ENCODE measurements at places on chromosomes 13 and 19.

DNA sequence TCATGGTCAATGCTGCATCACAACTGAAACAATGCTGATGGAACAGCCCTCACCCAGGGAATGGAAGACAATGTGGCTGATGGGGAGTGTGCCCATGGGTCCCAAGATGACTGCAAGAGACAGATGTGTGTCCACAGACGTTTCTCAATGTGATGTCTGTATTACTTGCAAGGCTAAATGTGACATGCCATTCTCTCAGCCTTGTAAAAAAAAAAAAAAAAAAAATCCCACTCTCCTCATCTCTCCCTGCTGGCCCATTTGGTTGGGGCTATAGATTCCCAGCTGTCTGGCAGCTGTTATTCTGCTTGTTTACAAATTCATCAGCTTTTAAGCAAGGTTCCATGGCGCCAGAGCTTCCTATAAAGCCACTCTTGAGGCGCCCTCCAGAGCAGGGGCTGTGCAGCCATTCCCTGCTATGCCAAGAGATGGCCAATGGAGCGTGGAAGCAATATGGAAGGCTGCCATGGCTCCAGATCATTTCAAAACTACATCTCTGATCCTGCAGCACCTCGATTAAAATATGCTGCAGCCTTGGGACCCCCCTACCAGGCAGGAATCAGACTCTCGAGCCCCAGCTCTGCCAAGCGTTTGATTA lies 294.8 kb downstream of the FOXO1 start:
- no peak for DNase-seq

DNA sequence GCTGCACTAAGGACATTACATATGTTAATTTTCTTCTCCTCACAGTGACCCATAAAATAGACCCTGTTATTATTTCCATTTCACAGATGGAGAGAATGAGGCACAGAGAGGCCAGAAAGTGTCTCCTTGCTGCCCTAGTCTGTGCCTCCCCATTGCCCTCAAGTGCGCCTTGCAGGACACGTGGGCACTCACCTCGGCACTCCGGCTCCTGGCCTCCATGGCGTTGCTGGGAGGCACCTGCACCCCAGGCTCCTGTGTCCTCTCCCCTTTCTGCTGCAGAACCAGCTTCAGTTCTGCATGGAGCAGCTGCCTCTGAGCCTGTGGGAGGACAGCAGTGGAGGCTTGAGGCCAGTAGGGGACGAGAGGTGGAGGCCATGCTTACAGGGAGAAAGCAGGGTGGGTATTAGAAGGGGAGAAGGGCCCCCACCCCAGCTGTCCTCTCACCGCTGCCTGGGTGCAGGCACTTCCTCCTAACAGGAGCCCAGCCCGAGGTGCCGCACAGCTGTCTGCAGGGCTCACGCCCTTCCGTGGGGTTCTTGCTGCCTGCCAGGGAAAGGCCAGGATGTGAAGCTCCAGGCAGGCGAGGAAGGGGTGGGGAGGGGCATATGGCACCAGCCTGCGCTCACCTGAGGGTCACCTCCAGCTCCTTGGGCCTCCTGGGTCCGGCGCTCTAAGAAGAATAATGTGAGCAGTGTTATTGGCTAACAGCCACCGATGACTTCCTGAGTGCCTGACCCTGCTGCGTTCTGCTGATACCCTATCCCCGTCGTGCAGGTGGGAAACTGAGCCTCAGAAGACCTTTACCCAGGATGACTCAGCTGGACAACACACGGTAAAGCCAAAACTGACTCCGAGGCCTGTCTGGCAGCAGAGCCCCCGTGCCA lies 5.2 kb downstream of the PRX start:
- no peak for DNase-seq

DNA sequence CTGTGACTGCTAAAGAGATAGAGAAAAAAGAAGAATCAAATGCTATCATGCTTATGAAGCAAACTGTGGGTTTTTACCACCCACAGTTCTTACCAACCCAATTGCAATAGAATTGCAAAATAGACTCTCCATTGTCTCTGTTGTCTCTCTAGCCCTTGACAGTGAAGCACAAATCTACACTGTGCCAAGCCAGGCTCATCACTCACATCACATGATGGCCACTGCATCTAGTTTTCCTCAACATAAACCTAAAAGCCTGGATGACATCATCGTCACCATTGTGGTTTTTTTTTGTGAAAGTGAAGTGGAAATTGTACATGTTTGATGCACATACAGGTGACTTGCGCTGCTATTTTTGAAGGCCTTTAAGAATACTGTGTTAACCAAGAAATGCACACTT lies 56.1 kb downstream of the KL start:
- DNase-seq = no peak

DNA sequence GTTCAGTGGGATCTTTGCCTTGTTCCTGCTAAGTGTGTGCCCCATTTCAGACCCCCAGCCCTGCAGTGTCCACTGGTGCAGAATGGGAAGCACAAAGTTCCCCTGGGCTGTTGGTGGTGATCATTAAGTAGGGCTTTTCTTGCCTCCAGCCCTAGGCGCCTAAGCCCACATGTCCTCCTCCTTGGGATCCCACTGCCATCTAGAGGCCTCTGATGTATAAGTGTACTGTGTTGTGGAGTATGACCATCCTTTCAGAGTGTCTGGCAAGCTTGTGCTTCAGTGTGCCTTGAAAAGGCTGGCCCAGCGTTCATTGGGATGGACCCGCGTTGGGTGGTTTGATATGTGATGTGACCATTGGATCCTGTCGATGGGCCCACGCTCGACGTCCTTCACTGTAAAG lies 71.2 kb downstream of the WASF3 start:
- DNase-seq = no peak

DNA sequence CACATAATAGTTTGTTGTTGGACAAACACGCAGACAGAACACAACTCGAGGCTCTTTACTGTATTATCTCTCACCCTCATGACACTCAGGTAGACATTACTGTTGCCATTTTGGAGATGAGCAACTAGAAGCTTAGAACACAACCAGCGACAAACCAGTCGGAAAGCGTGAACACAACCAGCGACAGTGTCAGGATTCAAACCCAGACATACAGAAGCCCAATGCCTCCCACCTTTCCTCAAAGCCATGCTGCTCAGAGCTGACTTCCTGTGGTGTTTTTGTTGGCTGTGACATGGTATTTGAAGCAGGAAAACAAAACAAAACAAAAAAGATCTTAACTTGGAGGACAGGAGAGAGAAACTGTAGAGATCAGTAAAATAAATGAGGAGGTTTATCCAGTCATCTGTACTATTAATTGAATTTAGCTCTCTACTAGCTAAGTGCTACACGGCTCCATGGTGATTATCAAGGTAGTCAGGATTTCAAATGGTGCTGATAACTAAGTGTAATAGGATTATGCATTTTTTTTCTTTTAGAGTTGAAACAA lies 92.1 kb downstream of the STARD13 start:
- no peak for DNase-seq

- DNase-seq = no peak
Observed at GRCh38 chr13:97474349-97474980, 40.5 kb downstream of the RAP2A start.

DNA sequence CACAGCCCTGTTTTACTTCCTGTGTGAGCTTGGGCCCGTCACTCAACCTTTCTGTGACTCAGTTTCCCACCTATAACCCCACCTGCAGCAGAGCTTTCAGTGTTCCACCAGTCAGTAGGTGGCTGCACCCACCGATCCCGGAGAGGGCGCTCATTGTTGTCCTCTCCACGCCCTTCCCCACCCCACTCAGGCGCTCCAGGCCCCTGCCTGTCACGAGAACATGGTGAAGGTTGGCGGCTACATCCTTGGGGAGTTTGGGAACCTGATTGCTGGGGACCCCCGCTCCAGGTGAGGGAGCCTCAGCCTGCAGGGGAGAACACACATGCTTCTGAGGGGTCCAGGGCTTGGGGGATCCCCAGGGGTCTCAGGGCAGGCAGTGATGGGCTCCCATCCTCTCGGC lies 12.3 kb downstream of the FUZ start:
- DNase-seq = no peak

GRCh38 chr19:18480006-18480691 lies 41.7 kb downstream of the ELL start:
- DNase-seq = no peak

GRCh38 chr19:15337202-15337601 lies 4.9 kb upstream of the BRD4 start:
- DNase-seq = no peak

- peak; percentile 99 for DNase-seq
Observed at GRCh38 chr19:58278541-58279041, at the start of gene ZNF8. TSS of gene ZNF8 (plus strand) at chr19:58278955. CDS start at chr19:58279082, 127 bp downstream.

- DNase-seq = no peak
Observed at GRCh38 chr19:21474671-21475181, 30.7 kb upstream of the ZNF429 start.

- DNase-seq = no peak
Observed at GRCh38 chr13:33250609-33251008, 34.9 kb downstream of the STARD13 start.

DNA sequence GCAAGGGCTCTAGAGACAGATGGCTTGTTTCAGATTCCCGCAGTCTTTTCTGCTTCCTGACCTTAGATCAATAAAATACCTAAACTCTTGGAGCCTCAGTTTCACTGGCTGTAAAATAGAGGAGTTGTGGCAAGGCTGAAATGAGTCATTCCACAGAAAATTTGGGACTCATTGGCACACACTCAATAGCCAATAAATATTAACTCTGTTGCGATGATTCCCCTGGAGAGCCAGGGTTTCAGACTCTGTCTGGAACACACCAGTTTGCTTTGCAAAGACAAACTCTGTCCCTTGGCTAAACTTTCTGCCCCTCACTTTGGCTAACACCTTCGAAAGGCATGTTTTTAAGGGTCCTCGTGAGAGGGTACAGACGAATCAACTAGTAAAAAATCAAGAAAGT lies 18.1 kb upstream of the UBE2L5 start:
- no peak for DNase-seq

DNA sequence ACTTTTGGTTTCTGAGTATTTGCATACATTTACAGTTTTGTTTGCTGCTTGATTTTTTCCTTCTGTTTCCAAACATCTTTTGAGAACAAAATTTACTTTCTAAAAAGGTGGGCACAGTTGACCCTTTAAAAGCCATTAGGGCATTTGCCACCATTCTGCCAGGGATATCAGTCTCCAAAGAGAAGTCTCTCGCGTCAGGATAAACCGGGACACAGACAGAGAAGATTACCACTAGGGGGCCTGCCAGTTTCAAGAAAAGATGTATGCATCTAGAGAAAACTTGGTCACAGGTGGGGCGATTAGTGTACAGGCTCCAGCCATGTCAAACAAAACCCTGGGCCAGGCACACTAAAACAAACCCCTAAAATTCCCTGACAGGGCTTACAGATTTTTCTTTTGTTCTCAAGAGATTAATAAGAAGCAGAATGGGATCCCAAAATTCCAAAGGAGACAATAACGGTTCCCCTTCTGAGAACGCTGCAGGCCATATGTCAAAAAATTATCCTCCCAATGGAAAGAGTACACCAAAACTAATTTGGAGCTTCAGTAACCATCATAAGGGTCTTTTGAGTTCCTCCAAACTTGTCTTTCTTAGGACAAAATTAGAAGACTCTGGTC lies 10.7 kb upstream of the PABPC3 start:
- DNase-seq = peak; percentile 60

DNA sequence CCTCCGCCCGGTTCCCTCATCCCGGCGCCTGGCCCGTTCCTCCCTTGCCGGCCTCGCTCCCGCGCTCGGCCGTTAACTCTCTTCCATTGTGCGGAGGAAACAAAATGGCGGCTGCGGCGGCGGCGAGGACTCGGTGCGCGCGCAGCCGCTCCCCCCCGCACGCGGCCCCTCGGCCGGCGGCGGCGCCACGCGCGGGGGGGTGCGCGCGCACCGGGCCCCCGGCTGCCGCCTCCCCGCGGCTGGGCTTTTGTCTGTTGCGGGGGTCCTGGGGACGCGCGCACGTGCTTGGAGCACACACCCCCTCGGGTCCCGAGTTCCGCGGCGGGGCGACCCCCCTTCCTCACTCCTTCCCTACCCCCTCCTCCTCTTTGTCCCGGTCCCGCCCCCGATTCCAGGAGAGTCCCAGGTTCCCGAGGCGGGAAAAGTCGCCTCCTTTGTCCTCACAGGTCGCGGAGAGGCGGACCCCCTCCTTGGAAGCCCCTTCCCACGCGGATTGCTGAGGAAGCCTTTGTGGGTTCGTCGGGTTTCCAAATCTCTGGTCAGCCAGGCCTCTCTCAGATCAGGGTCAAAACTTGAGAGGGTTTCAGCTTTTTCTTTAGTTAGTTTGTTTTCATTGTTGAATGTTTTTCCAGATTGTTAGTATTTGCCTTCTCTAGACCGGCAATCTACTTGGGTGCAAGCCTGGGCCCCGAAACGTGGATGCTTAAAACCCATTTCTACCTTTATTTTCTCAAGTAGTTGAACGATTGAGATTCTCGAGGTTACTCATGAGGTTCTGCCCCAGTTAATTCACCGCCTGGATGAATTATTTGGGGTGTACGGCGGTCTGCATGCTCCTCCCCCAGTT lies 687 bp downstream of the ILF3 start:
- DNase-seq = peak; percentile 67

DNA sequence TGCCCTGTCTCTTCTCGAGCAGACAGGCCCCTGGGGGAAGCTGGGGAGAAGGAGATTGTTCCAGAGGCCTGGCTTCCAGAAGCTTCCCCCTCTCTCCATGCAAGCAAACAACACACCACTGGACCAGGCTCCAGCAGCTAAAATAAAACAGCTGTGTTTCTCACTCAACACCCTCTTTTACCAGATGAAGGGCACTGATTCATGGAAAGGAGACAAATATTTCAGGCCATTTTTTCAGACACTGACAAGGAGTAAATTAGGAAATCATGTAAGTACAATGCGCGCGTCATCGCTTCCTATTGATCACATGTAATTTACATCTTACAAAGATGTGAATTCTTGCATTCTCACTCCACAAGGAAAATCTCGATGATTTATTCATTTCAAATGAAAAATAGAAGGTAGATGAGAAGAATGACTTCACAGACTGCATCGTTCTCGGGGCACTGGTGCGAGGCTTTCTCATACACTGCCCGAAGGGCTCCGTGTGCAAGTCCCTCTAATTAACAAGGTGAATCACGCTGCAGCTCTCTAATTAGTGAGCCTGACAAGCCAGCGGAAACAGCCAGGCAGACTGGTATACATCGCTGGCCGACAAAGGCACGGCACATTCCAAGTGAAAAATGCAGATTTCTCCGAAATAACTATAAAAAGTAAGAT lies 153.6 kb downstream of the KCTD15 start:
- no peak for DNase-seq

DNA sequence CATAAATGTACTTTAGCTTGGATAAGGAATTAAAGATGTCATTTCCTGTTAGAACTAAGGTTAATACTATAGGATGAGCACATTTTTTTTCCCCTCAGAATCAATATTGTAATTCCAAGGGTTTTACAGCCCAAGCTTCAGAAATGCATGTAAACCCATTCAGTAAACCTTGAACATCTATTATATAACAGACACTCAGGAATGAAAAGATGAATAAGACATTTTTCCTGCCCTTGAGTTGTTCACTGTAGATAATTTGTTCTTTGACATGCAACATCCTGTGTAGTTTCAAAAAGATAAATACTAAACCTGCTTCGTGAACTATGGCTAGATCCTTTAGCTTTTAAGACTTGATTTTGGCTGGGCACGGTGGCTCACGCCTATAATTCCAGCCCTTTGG lies 21.7 kb upstream of the KCTD4 start:
- no peak for DNase-seq

DNA sequence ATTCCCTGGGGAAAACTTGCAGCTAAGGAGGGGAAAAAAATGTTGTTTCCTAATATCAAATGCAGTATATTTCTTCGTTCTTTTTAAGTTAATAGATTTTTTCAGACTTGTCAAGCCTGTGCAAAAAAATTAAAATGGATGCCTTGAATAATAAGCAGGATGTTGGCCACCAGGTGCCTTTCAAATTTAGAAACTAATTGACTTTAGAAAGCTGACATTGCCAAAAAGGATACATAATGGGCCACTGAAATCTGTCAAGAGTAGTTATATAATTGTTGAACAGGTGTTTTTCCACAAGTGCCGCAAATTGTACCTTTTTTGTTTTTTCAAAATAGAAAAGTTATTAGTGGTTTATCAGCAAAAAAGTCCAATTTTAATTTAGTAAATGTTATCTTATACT lies 33.6 kb downstream of the TNFSF11 start:
- no peak for DNase-seq

Measured in Caco-2 (cell line).